Stimulated activated CD8-positive, alpha-beta memory T cell treated with anti-CD3 and anti-CD28 coated beads, Interleukin-15, amount 100 ng/mL, for 1 hour (primary cell): ENCODE measurements at places on chromosomes 11 and 22.
A peak's percentile ranks its signal among the peaks of the same experiment; 100 is the strongest.

DNA sequence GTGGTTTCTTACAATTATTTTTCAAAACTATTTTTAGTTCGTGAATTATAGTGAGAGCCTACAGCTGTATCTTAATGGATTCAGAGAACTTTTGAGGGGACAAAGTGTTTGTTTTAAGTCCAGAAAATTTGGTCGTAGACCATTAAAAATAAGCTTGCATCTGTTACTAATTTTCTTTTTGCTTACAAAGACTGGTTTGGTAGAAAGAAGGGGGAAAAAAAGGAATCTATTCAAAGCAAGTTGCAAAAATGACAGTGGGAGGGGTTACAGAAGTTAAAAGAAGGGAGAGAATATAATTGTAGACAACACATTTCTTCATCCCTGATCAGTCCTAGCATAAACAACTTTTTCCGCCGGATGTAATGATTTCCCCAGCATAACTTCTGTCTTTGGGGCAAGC, 72.1 kb downstream of the AMOTL1 start:
- no peak for DNase-seq

DNA sequence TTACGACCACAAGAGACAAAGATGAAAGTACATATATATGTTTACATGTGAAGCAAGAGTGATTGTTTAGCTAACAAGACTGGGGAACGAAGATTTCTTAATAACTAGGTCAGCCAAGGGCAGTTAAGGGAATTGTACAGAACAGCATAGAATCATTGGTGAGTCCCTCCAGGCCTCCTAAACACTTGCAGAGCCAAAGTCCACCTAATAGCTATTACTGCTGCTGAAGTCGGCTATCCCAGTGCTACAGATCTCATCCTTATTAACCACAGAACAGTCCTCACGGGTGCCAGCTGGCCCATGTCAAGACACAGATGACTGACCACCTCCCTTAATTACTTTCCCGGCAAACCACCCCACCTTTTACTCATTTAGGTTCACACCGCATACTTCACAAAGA, 68.5 kb upstream of the OPCML start:
- DNase-seq, result no peak

DNA sequence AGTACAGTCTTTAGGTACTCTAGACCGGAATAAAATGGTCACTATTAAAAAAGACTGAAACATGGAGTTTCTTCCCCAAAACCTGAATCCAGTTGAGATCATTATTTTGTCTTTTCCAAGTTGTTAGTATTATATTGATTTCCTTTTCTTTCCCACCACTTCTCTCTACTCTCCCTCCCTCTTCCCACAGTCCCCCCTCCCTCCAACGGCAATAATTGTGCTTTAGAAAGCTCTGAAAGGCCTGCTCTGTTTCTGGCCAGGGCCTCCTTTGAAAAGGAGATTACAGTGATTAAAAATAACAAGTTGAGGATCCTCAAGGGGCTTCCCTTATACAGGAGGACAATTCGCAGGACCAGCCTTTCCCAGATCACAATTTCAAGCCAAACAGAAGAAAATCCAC, 3.5 kb downstream of the SPON1 start:
- no peak for DNase-seq

- no peak for DNase-seq
Observed at GRCh38 chr11:18050848-18051247, 4.8 kb upstream of the TPH1 start.

DNA sequence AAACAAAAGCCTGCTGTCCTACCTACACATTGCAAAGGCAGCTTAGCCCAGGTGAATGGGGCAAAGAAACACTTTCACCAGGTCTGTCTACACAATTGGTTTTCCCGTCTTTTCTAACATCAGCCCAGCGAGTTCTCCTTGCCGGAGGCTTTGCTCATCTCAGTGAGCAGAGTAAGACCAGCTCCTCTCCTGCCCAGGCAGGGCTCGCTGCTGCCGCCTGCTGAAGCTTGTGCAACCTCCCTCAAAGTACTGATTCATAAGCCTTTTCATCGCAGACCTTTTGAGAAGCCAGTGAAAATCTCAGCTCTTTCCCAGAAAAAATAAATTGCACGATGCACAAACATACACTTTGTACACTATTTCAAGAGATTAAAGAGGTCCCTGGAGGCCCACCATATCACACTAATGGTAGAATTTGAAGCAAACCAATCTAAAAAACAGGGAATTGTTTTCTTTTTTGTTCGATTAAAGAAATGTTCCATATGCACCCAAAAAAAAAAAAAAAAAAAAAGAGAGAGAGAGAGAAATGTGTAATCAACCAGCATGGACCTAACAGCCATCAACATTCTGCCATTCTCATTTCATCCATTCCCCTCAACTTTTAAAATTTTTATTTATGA, 328.1 kb upstream of the MPPED2 start:
- no peak for DNase-seq

- no peak for DNase-seq
Observed at GRCh38 chr22:42800451-42801251, 56.4 kb downstream of the ARFGAP3 start.

- no peak for DNase-seq
Observed at GRCh38 chr22:50302041-50302541, 5.4 kb downstream of the PLXNB2 start.

DNA sequence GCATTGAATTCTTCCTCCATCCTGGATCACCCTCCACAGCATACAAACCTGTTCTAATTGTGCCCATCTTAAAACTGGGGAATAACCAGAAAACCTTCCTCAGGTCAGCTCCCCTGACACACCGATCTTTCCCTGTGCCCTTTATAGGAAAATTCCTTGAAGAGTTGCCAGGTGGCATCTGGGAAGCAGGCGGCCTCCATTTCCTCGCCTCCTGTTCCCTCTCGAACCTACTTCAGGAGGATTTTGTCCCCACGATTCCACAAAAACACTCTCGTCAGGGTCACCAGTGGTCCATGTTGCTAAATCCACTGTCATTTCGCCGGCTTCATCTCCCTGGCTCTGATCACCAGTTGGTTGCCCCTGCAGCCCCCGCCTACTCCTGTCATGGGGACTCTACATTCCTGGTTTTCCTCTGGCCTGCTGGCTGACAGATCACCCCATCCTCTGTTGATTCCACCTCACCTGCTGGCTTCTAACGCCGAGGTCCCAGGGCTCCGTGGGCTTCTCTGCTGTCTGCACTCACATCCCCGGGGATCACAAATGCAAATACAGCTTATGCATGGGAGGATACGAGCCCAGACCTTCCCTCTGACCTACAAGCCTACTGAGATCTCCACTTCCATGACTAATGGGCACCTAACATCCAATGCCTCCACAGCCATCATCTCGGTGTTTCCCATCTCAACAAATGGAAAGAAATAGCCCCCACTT, 92.5 kb upstream of the PRDM11 start:
- no peak for DNase-seq

DNA sequence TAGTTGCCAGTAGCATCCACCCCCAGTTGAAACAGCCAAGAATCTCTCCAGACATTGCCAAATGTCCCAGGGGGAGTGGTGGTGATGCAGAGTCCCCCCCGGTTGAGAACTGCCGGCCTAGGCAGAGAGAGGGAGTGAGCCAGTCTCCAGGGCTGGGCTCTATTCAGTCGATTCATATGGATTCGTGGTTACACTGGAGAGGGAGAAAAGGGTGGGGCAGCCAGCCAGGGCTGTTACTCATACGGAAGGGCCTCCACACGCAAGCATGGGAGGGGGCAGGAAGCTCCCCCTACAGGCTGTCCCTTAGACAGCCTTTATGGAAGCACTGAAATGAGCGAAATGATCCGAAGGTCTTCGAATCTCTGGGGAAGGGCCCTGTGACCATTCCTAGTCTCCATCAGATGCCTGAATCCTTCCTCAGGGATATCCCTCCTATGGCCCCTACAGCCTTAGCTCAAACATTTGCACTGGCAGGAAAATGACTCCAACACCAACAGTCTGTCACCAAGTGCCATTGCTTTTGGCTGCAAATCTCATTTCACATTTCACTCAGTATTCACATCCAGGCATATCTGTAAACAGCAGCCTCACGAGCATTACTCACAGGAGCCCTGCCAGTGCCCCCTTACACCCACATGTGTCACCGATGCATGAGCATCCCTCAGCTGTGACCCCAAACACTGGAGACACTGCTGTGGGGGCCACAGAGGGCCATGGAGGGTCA, 18.4 kb upstream of the TLCD5 start:
- no peak for DNase-seq

GRCh38 chr11:81647374-81647773, 1086.3 kb downstream of the FAM181B start:
- DNase-seq, result no peak

- no peak for DNase-seq
Observed at GRCh38 chr11:40924915-40925314, 534.5 kb downstream of the LRRC4C start.

DNA sequence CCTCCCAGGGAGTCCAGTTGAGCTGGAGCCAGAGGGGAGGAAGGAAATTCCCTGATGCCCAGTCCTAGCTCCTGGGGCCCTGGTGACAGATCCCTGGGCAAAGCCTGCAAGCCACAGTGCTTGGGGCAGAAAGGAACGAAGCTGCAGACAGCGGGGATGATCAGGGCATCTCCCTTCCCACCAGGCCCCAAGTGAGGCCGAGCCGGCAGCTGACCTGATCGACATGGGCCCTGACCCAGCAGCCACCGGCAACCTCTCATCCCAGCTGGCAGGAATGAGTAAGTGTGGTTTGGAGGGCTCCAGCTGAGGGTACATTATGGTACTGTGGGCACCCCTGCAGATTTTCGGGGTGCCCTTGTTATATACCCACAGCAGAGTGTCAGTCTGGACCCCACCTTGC, 33.5 kb downstream of the TOM1 start:
- no peak for DNase-seq

GRCh38 chr11:68030318-68031143, at the start of gene NDUFS8:
Gene NDUFS8 (plus strand): TSS chr11:68030681. CDS start chr11:68032152, 1,471 bp downstream.
- DNase-seq, result peak; percentile 95

DNA sequence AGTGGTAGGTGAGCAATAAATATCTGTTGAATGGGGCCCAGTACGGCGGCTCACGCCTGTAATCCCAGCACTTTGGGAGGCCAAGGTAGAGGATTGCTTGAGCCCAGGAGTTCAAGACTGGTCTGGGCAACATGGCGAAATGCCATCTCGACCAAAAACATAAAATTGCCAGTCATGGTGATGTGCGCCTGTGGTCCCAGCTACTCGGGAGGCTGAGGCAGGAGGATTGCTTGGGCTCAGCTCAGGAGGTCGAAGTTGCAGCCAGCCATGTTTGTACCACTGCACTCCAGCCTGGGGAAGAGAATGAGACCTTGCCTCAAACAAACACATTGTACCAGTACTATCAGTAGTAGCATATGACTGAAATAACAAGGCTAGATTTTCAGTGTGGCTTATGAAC, 4.2 kb downstream of the SGSM3 start:
- no peak for DNase-seq

DNA sequence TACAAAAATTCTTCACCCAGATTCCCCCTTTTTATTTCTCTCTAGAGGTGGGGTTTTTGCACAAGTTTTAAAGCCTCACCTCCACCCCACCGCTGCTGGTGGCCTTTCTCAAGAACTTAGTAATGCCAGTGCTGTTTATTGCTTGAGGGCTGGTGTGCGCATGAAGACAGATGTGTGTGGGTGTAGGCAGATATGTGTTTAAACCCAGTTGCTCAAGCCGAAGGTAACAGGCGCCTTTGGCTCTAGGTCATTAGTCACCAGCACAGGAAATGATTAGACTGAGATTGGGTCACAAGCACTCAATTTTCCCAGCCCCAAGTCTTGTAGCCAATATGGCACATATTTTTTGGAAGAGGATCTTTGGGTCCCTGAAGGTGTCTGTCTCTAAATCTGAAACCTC, 2.7 kb upstream of the CLMP start:
- DNase-seq, result no peak

DNA sequence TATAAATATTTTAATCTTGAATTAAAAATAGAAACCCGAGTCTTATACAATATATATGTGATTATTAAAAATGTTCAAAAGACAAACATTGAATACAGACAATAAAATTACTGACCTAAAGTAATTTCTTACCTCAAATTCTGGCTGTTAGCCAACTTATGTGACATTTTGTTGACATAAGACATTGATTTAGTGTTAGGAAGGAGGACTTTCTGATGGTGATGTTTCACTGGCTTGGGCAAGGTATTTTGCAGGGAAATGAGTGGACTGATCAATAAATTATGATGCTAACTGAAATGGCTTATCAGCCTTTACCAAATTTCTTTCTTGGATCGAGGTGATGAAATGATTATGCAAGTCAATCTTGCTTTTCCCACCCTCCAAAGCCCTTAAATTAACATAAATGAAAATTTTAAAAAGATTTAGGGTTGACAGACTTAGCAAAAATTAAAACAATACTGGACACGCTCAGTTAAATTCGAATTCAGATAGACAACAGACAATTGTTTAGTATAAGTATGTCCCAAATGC, 33.2 kb upstream of the FZD4 start:
- no peak for DNase-seq

DNA sequence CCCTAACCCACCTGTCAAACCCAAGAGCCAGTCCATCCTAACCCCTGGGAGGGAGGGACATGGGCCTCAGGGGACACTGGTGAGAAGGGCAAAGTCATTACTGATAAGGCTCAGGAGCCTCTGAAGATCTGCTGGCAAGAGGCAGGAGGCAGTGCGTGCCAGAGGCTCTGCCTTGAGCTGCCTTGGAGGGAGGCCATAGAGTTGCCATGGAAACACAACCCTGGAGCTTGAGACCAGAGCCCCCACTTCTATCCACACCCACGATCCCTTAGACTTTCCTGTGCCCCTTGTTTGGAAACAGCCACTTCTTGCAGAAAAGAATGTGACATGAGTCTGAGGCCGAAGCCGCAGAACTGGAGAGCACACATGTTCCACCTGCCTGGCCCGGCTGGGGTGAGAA, 89.7 kb upstream of the CSNK2A3 start:
- DNase-seq, result no peak

GRCh38 chr11:95831198-95831883, 41.0 kb downstream of the CEP57 start:
- no peak for DNase-seq

DNA sequence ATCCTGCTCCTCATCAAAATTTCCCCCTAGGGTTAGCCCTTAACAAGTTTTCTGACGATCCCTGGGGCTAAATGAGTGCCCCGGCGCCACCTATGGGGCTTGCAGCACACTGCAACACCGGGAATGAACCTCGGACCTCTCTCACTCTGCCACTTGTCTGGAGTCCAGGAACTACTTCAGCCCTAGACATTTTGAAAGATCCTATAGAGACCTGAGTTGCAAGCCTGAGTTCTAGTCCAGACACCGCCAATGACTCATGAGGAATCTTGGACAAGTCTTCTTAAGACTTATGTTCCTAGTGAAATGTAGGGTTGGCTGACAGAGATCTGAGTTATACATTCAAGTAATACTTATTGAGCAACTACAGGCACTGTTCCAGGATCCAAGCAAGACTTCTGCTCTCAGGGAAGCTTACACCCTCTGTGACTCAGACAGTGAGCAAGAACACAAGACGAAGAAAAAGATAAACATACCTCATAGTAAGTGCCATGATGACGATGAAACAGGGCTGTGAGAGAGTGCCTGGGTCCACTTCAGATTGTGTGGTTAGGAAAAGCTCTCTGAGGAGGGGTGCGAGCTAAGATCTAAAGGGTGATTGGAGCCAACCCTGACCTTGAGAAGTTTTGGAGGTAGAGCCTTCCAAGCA, 10.2 kb upstream of the STK33 start:
- no peak for DNase-seq

- DNase-seq, result no peak
Observed at GRCh38 chr11:34905666-34906065, 10.5 kb downstream of the APIP start.
